Tibial nerve (tissue), 4 donors: ENCODE measurements at places on chromosomes 6 and 20.

DNA sequence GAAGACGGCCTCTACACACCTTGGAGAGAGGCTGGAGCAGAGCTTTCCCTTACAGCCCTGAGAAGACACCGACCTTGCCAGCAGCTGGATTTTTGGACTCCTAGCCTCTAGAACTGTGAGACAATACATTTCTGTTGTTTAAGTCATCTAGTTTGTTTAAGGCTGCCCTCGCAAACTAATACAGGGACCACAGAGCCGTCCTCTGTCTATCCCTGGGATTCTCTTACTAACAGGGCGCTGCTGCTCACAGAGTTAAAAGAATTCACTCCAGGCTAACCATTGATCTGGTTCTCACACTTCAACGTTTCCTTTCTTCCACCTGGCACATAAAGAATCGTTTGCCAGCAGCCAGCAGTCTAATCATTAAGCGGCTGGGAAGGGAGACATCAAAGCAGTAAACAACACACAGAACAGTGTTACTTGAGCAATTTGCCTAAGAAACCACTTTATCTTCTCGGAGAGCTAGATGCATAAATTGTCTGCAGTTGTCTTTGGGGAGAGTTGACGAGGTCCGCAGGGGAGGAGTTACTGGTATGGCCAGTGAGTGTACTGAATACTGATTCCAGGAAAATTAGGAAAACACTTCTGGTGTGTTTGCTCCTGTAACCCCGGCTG lies 103.5 kb upstream of the AKAP12 start:
- DNase-seq = peak; percentile 20
- no peak overlapping the region for H3K27ac ChIP-seq
- H3K36me3 ChIP-seq = no peaks in the 10 kb centered on the region
- no peak overlapping the region for H3K4me3 ChIP-seq

GRCh38 chr6:94254689-94255088 lies 835.3 kb upstream of the EPHA7 start:
- H3K27me3 ChIP-seq = no peaks in the 10 kb centered on the region
- no peak overlapping the region for H3K4me3 ChIP-seq

GRCh38 chr6:91824331-91824730 lies 1237.5 kb upstream of the MAP3K7 start:
- H3K36me3 ChIP-seq = no peaks in the 10 kb centered on the region
- no peaks in the 10 kb centered on the region for H3K27me3 ChIP-seq
- DNase-seq = no peak
- H3K4me3 ChIP-seq = no peak overlapping the region
- no peak overlapping the region for H3K27ac ChIP-seq

- no peaks in the 10 kb centered on the region for H3K4me1 ChIP-seq
- no peak overlapping the region for H3K27ac ChIP-seq
- no peak for DNase-seq
- H3K36me3 ChIP-seq = no peaks in the 10 kb centered on the region
- H3K4me3 ChIP-seq = no peak overlapping the region
These were observed 112.4 kb downstream of the BFSP1 start for GRCh38 chr20:17418737-17419136.

DNA sequence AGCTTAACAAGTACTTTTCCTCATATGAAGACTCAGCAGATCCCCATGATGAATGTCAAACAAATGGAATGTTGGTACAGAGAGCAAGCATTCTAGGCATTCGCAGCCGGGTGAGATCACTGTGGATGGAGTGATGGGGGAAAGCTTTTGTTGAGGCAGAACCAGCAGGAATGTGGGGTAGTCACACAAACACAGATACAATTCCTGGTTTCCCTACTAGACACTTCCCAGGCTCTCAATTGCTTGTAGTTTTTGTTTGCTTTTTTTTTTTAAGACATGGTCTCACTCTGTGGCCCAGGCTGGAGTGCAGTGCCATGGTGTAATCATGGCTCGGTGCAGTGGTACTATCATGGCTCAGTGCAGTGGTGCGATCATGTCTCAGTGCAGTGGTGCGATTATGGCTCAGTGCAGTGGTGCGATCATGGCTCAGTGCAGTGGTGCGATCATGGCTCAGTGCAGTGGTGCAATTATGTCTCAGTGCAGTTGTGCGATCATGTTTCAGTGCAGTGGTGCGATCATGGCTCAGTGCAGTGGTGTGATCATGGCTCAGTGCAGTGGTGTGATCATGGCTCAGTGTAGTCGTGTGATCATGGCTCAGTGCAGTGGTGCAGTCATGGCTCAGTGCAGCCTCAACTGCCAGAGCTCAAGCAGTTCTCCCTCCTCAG lies 15.4 kb upstream of the IER3 start:
- no peak overlapping the region for H3K27ac ChIP-seq
- H3K36me3 ChIP-seq = no peaks in the 10 kb centered on the region
- H3K4me1 ChIP-seq = peaks cover 9% of the 10 kb centered on the region
- H3K4me3 ChIP-seq = no peak overlapping the region

DNA sequence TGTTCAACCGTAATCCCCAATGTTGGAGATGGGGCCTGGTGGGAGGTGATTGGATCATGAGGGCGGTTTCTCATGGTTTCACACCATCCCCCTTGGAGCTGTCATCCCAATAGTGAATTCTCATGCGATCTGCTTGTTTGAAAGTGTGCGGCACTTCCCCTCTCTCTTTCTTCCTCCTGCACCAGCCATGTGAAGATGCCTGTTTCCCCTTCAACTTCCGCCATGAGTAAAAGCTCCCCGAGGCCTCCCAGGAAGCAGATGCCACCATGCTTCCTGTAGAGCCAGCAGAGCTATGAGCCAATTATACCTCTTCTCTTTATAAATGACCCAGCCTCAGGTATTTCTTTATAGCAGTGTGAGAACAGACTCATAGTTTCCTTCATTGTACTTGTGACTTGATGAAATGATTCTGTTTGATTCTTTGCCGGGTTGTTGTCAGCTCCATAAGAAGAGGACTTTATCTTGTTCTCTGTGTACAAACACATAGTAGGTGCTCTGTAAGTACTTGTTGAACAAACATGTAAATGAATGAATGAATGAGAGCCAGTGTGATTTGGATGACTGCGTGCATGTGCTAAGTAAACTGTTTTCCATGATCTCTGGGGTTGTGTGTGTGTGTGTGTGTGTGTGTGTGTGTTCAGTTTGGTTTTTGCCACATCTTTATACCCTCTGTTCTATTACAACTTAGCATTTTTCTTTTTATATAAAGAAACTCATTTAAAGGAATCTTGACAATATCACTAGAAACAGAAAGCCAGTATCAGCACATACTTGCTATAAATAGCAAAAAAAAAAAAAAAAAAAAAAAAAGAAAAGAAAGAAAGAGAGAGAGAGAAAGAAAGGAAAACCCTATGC lies 22.5 kb upstream of the PTGIS start:
- peaks cover 9% of the 10 kb centered on the region for H3K4me1 ChIP-seq
- DNase-seq = no peak
- H3K27me3 ChIP-seq = no peaks in the 10 kb centered on the region

DNA sequence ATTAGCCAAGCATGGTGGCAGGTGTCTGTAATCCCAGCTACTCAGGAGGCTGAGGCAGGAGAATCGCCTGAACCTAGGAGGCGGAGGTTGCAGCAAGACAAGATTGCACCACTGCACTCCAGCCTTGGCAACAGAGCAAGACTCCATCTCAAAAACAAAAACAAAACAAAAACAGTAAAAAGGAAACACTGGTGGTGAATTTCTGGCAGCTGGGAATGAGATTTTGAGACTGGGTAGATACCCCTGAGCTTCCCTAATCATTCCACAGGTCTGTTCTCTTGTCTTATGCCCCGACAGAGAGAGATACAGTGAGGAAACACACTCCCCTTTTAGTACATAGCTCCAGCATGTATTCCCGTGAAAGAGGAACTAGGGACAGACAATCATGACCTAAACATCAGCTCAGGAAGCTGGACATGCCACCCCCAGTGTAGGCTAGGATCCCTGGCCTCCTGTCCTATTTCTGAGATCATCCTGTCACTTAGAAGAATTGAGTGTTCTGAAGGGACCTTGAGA lies 9.6 kb downstream of the MAN1A1 start:
- no peak for DNase-seq
- no peaks in the 10 kb centered on the region for H3K27me3 ChIP-seq
- no peak overlapping the region for H3K27ac ChIP-seq
- H3K4me1 ChIP-seq = peaks cover 29% of the 10 kb centered on the region
